ENCODE measurements at places on chromosomes 2 and 18.

DNA sequence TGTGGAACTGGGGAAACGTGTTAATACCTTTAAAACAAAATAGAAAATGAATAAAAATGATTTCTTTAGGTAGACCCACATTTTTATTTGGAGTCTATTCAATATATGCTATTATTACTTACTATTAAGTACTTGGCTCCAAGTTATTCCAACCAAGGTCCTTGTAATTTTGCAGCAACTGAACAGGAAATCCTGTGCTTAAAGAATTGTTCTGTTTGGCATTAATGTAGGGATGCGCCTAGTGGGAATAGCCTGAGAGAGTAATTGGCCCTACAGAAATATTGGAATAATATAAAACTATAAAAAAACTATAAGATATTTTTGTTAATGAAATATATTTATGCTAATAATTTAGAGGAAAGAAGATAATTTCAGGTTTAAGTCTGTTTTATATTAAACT, 22.9 kb upstream of the ZSWIM2 start:
- no peak for DNase-seq

GRCh38 chr2:208373460-208374089, 33.0 kb upstream of the PTH2R start:
- no peak for DNase-seq

- no peak for DNase-seq
Observed at GRCh38 chr2:197159661-197160211, 150.8 kb downstream of the ANKRD44 start.

DNA sequence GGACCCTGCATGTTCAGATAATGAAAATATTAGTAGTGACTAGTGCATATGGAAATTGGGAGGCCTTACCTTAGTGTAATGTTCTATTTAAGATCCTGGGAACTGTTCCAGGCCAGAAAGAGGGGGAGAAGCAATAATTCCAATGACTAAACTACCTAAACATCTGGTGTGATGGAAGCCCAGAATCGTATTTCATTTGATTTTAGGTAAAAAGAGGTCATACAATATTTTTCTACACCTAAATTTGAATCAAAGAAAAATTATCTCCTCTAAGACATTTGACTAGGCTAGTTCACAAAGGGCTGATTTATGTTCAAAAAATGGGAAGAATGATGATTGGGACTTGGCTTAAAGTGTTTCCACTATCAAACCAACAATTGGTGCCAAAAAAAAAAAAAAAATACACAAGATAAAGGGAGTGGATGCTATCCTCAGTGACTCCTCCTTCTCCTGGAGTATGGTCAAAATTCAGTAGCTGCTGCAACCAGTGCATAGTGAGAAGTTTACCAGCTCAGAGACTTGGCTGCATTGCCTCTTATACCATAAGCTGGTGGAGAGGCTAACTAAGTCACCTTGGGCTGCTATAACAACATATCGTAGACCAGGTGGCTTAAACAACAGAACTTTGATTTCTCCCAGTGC, 1038.3 kb upstream of the ACVR2A start:
- no peak for DNase-seq

DNA sequence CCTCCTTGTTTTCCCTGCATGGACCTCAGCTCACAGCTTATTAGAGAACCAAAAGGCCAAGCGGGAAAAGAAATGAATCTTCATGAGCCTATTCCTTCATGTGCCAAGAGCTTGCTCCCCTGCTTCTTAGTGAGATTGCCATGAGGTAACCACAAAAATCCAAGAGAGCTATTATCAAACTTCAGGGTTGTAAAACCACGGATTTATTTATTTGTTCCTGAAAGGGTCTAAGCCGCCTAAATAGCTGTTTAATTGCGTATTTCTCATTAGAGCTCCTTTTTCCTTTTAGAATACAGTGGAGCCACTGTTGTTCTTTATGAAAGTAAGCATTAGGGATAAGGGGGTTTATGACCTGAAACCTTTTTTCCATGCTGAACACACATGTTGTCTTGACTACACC, 58.0 kb downstream of the SRD5A2 start:
- DNase-seq: no peak
